ENCODE measurements at places on chromosomes 7 and 10. TPM values are rescaled to one million over a fixed set of nuclear protein-coding genes. Genes with fewer than 3 reads are reported as not detected.

Gene CFAP46
- total RNA-seq = 0.66 TPM

GRCh38 chr7:155412416-155413253, 45.3 kb upstream of the EN2 start:
- no peaks in the 10 kb centered on the region for H3K27me3 ChIP-seq
- no peaks in the 10 kb centered on the region for H3K36me3 ChIP-seq
- H3K4me3 ChIP-seq = no peak overlapping the region

Gene ABCB4
- 0.26 TPM for total RNA-seq

DNA sequence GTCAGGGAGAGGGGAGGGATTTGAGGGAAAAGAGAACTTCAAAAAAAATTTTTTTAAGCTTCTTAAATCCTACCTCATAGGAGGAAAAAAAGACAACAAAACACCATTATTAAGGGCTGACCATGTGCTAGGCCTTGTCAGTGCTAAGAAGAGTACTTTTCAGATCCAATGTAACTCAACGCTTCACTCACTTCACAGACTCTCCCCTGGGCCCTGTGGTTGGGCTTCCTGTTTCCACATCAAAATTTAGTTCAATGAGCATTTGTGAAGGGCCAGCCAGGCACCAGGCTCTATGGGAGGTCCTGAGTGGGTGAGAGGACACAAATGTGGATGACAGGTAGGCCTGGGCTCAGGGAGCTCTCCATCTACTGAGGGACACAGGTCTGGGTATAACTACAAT, 249.8 kb downstream of the PTEN start:
- H3K4me1 ChIP-seq = peaks cover 16% of the 10 kb centered on the region
- H3K36me3 ChIP-seq = no peaks in the 10 kb centered on the region
- DNase-seq = no peak
- no peak overlapping the region for H3K4me3 ChIP-seq
- H3K27me3 ChIP-seq = no peaks in the 10 kb centered on the region
- H3K27ac ChIP-seq = no peak overlapping the region

Gene PNLIP
- total RNA-seq = not detected

GRCh38 chr10:71468363-71469094, 71.8 kb downstream of the CDH23 start:
- H3K36me3 ChIP-seq = no peaks in the 10 kb centered on the region
- H3K27me3 ChIP-seq = no peaks in the 10 kb centered on the region
- no peak overlapping the region for H3K4me3 ChIP-seq
- H3K4me1 ChIP-seq = no peaks in the 10 kb centered on the region

DNA sequence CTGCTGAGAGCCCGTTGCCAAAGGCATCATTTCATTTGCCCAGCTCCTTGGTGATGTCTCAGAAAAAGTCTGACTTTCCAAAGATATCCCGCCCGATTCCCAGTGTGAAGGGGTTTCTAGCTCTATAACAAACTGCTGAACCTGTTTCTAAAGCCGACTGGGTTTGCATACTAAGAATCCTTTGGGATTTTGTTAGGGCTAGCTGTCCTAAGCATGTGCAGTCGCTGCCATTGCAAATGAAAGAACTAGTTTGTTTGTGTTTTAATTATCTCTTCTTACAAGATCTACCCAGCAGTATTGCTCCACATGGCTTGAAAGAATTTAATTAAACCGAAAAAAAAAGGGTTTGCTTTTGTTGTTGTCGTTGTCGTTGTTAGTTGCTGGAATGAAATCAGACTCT, 476.6 kb downstream of the GATA3 start:
- H3K27me3 ChIP-seq = no peaks in the 10 kb centered on the region
- H3K4me1 ChIP-seq = no peaks in the 10 kb centered on the region
- no peaks in the 10 kb centered on the region for H3K36me3 ChIP-seq
- no peak overlapping the region for H3K27ac ChIP-seq
- no peak for DNase-seq

DNA sequence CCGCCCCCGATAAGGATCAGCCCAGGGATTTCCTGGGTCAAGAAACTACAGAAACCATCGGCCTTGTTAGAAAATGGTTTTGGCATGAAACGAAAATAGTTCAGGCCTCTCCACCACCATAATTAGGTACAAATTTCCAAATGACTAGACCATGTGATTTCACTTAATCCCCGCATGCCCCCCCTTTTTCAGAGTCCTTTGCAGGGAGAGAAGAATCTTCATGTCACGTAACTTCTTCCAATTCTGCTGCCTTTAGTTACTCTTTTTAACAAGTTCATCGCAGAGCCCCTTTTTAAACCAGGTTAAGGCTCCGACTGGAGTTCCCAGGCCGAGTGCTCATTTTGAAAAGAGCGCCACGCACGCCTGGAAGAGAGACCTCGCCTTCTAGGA, 3.4 kb downstream of the PDGFA start:
- no peak overlapping the region for H3K4me3 ChIP-seq
- peaks cover 4% of the 10 kb centered on the region for H3K36me3 ChIP-seq
- no peak for DNase-seq

DNA sequence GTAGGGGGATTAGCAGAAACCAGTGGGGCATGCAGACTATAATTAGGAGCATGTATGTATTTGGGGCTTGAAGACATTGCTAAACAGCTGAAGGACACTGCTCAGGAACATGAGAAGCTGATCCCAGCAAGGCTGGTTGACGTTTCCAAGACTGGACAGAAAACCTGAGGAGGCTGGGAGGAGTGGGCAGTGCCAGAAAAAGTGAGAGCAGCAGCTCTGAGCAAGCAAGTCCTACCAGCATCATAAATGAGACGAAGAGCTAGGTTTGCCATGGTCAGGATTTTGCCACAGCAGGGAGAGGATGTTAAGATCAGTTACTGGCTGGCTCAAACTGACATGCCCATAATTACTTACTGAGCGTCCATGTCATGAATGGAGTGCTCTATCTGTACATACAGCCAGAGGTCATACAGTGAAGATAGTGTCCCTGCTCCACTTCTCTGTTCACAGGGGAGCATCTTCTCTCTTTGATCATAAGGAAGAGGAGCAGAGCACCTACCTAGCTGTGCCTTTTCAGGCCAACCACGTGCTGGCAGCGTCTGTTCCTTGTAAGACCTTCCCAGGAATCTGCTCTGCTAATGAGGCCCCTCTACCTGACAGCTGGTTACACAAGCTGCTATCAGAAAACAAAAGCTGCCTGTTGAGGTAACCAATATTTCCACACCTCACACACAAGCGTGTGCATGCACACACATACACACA, 44.7 kb downstream of the PDE1C start:
- no peak overlapping the region for H3K4me3 ChIP-seq
- H3K4me1 ChIP-seq = no peaks in the 10 kb centered on the region
- no peak overlapping the region for H3K27ac ChIP-seq
- no peak for DNase-seq
- no peaks in the 10 kb centered on the region for H3K36me3 ChIP-seq
- no peaks in the 10 kb centered on the region for H3K27me3 ChIP-seq

GRCh38 chr10:121710207-121710606, 112.0 kb upstream of the FGFR2 start:
- no peaks in the 10 kb centered on the region for H3K27me3 ChIP-seq
- H3K4me3 ChIP-seq = no peak overlapping the region
- H3K27ac ChIP-seq = no peak overlapping the region
- DNase-seq = peak; percentile 34

Gene ATG9B
- total RNA-seq = under 0.01 TPM

- no peak for DNase-seq
- H3K36me3 ChIP-seq = no peaks in the 10 kb centered on the region
- H3K4me1 ChIP-seq = peaks cover 5% of the 10 kb centered on the region
- no peak overlapping the region for H3K27ac ChIP-seq
Observed at GRCh38 chr7:81607987-81608386, 161.9 kb downstream of the HGF start.

Gene MBL2
- not detected for total RNA-seq

Gene SFTPA1
- total RNA-seq = not detected

GRCh38 chr10:6400821-6401465, 179.1 kb downstream of the PRKCQ start:
- DNase-seq = peak; percentile 19
- H3K4me1 ChIP-seq = no peaks in the 10 kb centered on the region
- H3K4me3 ChIP-seq = no peak overlapping the region
- no peak overlapping the region for H3K27ac ChIP-seq

GRCh38 chr7:31073326-31074119, 21.4 kb downstream of the ADCYAP1R1 start:
- DNase-seq = no peak
- H3K36me3 ChIP-seq = no peaks in the 10 kb centered on the region
- no peak overlapping the region for H3K4me3 ChIP-seq
- no peaks in the 10 kb centered on the region for H3K4me1 ChIP-seq

GRCh38 chr10:76311752-76312636, 880.6 kb downstream of the LRMDA start:
- no peak overlapping the region for H3K4me3 ChIP-seq
- H3K27ac ChIP-seq = no peak overlapping the region
- peak; percentile 20 for DNase-seq
- H3K27me3 ChIP-seq = no peaks in the 10 kb centered on the region
- H3K4me1 ChIP-seq = peaks cover 2% of the 10 kb centered on the region
- H3K36me3 ChIP-seq = no peaks in the 10 kb centered on the region

Gene RASA4B
- total RNA-seq = 1.5 TPM

Gene NPTX2
- total RNA-seq = under 0.01 TPM

Gene ZNRF2
- total RNA-seq = 7.9 TPM

Gene MALRD1
- total RNA-seq = 1.7 TPM

- DNase-seq = no peak
- H3K4me3 ChIP-seq = no peak overlapping the region
- no peaks in the 10 kb centered on the region for H3K27me3 ChIP-seq
- no peaks in the 10 kb centered on the region for H3K4me1 ChIP-seq
- H3K36me3 ChIP-seq = no peaks in the 10 kb centered on the region
Observed at GRCh38 chr10:131571865-131572264, 260.3 kb upstream of the TCERG1L start.

Gene SPDYE16
- total RNA-seq = 0.17 TPM

DNA sequence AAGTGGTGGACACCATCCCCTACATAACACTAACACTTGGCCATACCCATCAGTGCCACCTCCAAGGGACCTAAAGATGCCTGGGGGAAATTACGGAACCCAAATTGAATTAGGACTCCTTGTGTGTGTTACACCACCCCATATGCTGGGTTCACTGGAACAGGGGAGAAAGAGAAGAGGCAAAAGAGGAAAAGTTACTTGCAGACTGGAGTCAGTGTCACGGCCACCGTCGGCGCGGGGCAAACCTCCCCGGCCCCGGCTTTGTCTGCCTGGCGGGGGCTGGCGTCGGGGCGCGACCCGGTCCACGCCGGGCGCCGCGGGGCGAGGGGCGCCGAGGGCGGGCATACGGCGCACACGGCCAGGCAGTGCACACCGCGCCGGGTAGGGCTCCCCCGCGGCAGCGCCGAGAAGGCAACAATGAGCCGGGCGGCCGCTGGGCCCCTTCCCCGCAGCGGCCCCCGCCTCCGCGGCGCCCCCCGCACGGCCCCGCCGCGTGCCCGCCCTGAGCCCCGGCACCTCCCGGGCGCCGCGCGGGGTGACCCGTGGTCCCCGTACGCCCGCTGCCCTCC, 171.1 kb downstream of the FAM107B start:
- H3K27ac ChIP-seq = peak overlapping the region; percentile 74
- no peak for DNase-seq
- H3K4me3 ChIP-seq = peak overlapping the region; percentile 87
- peaks cover 12% of the 10 kb centered on the region for H3K4me1 ChIP-seq

- H3K4me1 ChIP-seq = no peaks in the 10 kb centered on the region
- no peak overlapping the region for H3K27ac ChIP-seq
- H3K36me3 ChIP-seq = no peaks in the 10 kb centered on the region
Observed at GRCh38 chr10:8910314-8910713, 855.8 kb downstream of the GATA3 start.

DNA sequence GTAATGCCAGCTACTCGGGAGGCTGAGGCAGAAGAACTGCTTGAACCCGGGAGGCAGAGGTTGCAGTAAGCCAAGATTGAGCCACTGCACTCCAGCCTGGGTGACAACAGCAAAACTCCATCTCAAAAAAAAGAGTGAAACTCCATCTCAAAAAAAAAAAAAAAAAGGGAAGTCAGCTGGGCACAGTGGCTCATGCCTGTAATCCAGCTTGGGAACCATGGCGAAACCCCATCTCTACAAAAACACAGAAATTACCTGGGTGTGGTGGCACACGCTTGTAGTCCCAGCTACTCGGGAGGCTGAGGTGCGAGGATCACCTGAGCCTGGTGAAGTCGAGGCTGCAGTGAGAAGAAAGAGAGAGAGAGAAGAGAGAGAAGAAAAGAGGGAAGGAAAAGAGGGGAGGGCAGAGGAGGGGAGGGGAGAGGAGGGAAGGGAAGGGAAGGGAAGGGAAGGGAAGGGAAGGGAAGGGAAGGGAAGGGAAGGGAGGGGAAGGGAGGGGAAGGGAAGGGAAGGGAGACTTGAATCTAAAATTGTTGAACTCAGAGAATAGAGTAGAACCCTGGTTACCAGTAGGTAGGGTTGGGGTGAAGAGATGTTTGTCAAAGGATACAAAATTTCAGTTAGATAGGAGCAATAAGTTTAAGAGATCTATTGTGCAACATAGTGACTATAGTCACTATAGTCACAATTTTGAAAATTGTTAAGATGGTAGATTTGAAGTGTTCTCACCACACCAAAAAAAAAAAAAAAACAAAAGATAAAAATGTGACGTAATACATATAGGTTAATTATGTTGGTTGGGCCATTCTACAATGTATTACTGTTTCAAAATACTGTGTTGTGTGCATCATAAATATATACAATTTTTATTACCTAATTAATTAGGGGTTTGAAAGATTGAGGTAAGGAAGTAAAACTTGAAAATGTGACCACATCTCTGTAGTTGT, 2.5 kb downstream of the SLC16A9 start:
- DNase-seq = no peak
- H3K4me1 ChIP-seq = no peaks in the 10 kb centered on the region
- no peak overlapping the region for H3K4me3 ChIP-seq
- H3K36me3 ChIP-seq = no peaks in the 10 kb centered on the region
- peaks cover 22% of the 10 kb centered on the region for H3K27me3 ChIP-seq
- no peak overlapping the region for H3K27ac ChIP-seq

GRCh38 chr7:36986511-36986933, 262.2 kb upstream of the AOAH start:
- H3K36me3 ChIP-seq = no peaks in the 10 kb centered on the region
- H3K27ac ChIP-seq = no peak overlapping the region
- no peak overlapping the region for H3K4me3 ChIP-seq
- no peaks in the 10 kb centered on the region for H3K4me1 ChIP-seq
- DNase-seq = no peak
- H3K27me3 ChIP-seq = no peaks in the 10 kb centered on the region

DNA sequence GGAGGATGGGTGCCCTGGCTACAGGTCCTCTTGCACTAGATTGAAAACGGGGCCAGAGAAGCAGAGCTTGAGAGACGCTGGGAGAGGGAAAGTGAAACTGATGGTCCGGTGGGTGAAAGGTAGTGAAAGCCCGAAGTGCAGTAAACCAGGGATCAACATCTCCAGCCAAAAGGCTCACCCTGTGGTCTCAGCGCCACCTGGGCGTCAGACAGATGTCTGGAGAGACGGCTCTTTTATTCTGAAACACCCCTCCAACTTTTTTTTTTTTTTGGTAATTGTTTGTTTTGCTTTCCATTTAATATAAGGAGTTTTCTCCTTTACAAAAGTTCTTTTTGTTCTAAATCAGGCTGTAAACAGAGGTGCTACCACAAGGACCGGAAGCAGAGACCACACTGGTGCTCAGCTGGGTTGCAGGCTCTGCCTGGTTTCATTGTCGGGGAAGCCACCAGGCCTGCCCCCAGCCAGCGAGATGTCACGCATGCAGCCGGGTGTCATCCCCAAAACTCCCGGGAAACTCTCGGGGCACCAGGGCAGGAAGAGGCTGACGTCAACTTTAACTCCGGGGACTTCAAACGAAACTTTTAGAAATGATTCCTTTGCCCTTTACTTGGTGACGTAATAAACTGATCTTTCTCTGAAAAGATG, 11.2 kb downstream of the IL2RA start:
- peak overlapping the region; percentile 45 for H3K4me3 ChIP-seq
- H3K4me1 ChIP-seq = no peaks in the 10 kb centered on the region
- H3K27me3 ChIP-seq = peaks cover 5% of the 10 kb centered on the region
- no peaks in the 10 kb centered on the region for H3K36me3 ChIP-seq
- peak; percentile 71 for DNase-seq
